ENCODE measurements at places on chromosomes 4 and X. TPM values are rescaled to one million over a fixed set of nuclear protein-coding genes. Genes with fewer than 3 reads are reported as not detected.

DNA sequence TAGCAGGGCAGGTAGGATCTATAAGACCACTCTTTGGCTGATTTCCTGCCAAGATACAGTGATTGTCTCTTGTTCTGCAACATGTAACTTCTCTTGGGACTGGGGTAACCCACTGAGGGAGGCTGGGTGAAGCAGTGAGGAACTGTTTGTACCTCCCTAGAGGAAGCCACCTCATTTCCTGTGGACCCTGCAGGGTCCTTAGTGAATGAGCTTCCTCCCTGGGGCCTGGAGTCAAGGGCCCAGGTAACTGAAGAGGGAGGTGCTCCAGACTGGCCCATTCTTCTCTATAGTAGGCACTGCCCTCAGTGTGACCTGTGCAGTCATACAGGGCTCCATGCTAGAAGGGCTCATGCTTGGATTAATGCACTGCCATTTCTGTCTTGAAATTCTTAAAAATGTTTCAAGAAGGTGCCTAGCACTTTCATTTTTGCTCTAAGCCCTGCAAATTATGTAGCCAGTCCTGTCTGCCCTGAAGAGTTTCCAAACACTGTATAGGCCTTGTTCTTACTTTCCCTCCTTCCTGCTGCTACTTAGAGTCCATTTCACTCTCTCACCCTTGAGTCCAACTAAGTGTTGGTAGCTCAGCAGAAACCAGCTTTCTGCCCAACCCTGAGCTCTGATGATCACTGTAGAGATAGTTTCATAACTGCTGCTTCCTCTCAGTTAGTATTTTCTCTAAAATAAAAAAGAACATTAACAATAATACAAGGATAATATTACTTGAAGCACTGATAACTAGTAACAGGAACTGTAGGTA, 8.5 kb upstream of the GRIA3 start:
- no peak for DNase-seq

Gene VMA21
- 41.9 TPM for total RNA-seq

GRCh38 chrX:71241301-71241700, 12.6 kb downstream of the ZMYM3 start:
- no peak for DNase-seq

Gene SSX4B
- total RNA-seq, result not detected

GRCh38 chr4:175891231-175891630, 79.2 kb upstream of the GPM6A start:
- DNase-seq, result no peak

DNA sequence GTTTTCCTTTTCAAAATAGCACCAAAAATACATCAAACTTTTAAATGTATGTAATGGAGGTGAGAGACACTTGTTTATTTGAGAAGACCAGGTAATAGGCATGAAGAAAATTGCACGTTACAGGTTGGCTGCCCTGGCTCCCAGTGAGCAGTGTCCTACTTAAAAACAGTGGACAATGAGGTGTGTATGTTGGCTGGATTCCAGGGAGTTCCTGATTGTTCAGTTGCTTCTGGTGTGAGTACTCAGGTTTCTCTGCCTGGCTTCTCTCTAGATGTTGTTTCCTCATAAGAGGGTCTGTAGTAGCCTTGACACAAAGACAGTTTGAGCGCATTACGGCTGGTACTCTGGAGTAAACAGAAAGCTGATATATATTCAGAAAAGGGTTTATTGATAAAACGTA, 29.4 kb downstream of the SNX25 start:
- no peak for DNase-seq

DNA sequence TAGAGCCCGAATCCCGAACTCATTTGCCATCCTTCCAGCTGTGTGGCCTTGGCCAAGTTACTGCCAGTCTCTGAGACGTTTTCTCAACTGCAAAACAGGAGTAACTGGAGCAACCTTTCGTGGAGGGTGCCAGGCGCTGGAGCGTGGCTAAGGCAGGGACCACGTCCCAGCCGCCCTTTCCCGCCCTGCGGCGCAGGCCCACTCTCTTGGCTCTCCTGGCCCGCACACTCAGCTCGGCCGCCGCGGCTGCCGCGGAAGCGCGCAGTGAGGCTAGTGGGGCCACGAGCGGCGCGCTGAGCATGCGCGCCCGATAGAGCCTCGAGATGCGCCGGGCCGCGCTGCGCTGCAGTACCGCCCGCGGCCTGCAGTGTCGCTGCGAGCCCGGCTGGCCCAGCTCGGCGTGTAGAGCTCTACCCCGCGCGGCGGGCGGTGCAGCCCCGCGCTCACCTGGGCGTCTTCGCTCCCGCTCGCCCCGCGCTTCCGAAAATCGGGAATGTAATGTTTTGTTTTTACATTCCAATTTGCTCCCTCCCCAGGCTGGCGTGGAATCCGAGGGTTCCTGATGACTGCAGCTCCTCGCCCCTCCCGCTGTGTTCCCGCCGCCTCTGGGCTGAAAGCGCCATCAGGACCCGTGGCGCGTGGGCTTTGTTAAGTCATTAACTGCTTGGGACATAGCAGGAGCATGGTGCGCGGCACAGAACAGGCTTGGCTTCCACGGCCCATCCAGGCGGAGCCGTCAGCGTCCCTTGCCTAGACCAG, 4.0 kb upstream of the ZNF518B start:
- DNase-seq, result peak; percentile 77

- DNase-seq, result no peak
These were observed at the start of gene ANOS1 for GRCh38 chrX:8731559-8732395. Gene ANOS1, minus strand, starts transcription at chrX:8732137. Its CDS starts 101 bp downstream, at chrX:8732036.

Gene NAP1L2
- total RNA-seq, result 1.6 TPM

Gene CLDN2
- not detected for total RNA-seq

DNA sequence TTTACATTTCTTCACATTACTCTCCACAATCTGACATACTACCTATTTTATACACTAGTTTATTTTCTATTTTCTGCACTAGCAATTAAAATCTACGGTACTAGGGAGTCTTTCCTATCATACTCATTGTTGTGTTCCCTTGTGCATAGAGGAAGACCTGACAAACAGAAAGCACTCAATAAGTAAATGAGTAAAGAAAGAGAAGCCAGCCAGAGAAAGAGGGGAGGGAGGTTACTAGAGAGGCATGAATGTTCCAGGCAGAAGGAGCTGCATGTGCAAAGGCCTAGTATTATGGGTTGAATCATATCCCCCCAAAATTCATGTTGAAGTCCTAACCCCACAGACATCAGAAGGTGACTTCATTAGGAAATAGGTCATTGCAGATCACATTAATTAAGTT, 114.0 kb downstream of the ZAR1 start:
- no peak for DNase-seq

- no peak for DNase-seq
These were observed 40.8 kb upstream of the VEGFD start for GRCh38 chrX:15425024-15425423.

Gene VCX3B
- not detected for total RNA-seq

Gene ERAS
- not detected for total RNA-seq

Measured in activated CD8-positive, alpha-beta memory T cell treated with anti-CD3 and anti-CD28 coated beads, Interleukin-2, amount 10 ng/mL, durations not matched to agents 7 days and 5 days (primary cell).